CD8-positive, alpha-beta memory T cell (primary cell): ENCODE measurements at places on chromosomes 1 and 21.

DNA sequence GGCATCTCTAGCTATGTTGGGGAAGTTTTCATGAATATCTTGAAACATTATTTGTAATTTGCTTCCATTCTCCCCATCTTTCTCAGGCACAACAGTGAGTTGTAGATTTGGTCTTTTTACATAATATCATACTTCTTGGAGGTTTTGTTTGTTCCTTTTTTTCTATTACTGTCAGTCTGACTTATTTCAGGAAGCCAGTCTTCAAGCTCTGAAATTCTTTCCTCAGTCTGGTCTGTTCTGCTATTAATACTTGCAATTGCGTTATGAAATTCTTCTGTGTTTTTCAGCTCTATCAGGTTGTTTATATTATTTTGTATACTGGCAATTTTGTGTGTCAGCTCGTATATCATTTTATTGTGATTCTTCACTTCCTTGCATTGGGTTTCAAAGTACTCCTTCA lies 424.6 kb upstream of the PTBP2 start:
- DNase-seq, result no peak

- peak; percentile 59 for DNase-seq
Observed at GRCh38 chr1:192445839-192446489, 129.2 kb downstream of the RGS21 start.

DNA sequence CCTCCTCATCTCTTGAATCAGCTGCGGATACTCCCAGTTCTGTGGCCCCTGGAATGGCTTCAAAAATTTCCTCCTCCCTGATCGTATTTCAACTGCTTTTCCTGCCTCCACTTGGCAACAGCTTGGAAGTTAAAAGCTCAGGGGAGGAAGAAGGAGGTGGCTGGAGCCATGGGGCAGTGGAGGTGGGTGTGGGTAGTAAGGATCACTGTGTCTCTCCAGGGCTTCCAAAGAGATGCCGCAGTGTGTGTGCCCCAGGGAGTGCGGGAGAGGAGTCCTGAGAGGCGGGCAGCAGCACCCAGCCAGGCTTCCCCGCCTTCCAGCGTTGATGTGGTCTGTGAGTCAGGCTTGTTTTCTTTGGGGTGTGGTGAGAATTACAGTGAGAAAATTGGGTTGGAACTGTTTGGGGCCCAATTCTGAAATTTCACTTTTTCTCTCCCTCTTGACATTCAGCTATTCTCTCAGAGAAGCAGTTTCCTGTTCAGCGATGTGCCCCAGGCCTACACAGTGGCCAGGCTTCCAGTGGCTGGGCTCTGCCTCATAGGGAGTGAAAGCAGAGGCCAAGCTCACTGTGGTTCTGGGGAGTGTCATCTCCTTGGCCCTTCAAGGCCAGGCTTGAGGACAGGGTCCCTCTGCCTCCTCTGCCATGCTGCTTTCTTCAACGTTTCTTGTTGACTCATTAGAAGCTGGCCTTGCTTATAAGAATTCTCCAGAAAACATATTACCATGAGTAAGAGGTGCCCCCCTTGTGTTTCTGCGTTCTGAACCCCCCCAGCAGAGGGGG lies 69.0 kb downstream of the PGM1 start:
- DNase-seq, result no peak

- DNase-seq, result no peak
Observed at GRCh38 chr1:171351961-171352360, 38.0 kb downstream of the FMO4 start.

GRCh38 chr1:238119060-238119459 lies 228.3 kb upstream of the ZP4 start:
- DNase-seq, result no peak

- DNase-seq, result no peak
Observed at GRCh38 chr1:193629875-193630274, 443.5 kb upstream of the B3GALT2 start.

DNA sequence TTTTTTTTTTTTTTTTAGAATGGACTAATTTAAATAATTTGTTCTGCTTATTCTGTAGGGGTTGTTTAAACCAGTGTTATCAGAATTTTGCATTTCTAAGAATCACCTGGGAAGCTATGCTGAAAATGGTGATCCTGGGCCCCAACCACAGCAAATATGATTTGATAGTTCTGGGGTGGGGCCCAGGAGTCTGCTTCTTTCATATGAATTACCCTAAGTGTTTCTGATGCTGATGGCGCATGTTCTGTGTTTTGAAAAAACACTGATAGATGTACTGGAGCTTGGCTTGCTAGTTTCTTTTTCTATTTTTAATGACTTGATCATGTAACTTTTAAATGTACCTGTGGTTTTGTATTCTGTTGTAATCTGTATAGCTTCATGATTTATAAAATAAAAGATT lies 89.3 kb downstream of the CDC14A start:
- no peak for DNase-seq

DNA sequence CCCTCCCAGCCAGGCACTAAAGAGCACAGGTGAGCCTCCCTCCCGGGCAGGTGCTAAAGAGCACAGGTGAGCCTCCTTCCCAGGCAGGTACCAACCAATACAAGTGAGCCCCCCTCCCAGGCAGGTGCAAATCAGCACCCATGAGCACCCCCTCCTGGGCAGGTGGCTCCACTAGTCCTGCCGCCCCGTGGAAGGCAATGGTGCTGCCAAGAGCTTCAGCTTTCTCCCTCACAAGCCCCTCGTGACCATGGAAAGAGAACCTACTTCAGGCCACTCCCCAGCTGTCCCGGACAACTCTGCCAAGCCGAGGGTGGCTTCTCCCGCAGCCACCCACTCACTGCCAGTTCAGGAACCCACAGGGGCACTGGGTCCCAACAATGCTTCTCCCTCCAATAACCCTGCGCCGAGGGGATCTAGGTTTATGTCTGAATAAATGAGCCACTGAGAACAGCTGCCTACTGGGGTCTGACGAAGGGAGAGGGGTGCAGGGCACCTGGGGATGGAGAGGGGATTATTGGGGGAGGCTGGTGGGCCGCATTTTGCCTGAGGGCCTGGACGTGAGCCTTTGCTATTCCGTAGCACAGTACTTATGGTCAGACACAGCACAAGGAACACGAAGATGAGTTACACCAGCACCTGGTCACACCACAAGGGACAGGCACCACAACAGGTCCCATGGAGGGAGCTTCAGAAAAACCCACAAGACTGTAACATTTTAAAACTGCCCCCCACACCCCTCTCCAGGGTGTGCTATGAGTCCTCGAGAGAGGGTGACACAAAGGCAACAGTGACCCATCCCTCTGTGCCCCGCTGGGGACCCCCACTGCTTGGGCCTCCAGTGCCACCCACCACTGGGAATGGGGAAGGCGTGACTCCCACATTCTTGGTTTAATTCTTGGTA lies 46.3 kb downstream of the PRDM15 start:
- no peak for DNase-seq

GRCh38 chr1:9190234-9190633 lies 44.3 kb upstream of the H6PD start:
- DNase-seq, result no peak

DNA sequence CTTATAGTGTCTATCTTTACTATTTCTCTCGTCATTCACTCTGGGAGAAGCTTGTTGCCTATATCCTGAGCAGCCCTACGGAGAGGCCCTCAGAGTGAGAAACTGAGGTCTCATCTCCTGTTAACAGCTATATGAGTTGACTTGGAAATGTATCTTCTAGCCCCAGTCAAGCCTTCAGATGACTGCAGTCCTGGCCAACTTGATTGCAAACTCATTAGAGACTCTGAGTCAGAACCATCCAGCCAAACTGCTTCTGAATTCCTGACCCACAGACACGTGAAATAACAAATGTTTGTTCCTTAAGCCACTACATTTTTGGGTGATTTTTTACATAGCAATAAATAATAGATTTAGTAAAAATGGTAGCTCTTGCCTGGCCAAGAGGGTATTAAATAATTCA lies 3.9 kb upstream of the ZBED6 start:
- DNase-seq, result no peak

DNA sequence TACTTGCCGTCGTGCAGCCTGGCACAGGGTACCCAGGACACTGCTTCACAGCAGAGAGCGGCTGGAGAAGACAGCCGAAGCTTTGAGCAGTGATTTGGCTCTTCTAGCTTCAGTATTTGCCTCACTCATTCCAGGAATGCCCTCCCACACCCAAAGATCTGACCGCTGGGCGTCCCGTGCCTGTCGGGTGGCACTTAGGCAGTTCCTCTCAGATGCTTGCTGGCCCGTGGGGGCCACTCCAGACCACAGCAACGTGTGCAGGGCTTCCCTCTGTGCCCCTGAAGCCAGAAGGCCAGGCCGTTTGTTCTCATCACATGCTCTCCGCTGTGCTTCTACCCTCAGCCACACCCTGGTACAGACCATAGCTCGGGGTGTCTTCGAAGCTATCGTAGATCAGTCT lies 17.0 kb downstream of the RRP1B start:
- no peak for DNase-seq

GRCh38 chr1:236163463-236164153 lies 21.3 kb downstream of the GPR137B start:
- no peak for DNase-seq

- DNase-seq, result no peak
Observed at GRCh38 chr1:180982422-180982821, 40.2 kb downstream of the STX6 start.

GRCh38 chr1:177862916-177863315 lies 106.9 kb downstream of the SEC16B start:
- DNase-seq, result no peak

DNA sequence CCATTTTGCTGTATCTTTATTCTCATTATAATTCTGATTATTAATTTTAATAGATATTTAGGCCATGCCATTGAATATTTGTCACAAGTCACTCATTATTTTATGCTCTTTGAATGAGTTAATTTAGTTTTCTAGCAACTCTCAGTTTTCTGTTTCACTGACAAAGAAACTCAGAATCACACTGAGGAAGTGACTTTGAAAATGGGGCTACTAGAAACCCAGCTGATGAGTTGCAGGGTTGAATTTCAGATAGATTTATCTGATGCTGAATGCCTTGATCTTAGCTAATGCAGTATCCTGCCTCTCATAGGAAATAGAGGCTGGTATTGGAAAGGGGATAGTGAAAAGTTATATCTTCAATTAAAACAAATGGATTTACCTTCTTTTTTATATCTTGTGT lies 67.4 kb upstream of the PLA2G4A start:
- DNase-seq, result no peak

- no peak for DNase-seq
Observed at GRCh38 chr1:212109728-212110127, 74.2 kb downstream of the DTL start.

- no peak for DNase-seq
Observed at GRCh38 chr1:204852854-204853253, 17.8 kb upstream of the NFASC start.

GRCh38 chr1:11704194-11704529 lies 12.7 kb downstream of the DRAXIN start:
- no peak for DNase-seq

GRCh38 chr1:206575165-206575893 lies 36.9 kb downstream of the EIF2D start:
- peak; percentile 61 for DNase-seq

- no peak for DNase-seq
Observed at GRCh38 chr21:33088384-33088783, 18.4 kb downstream of the OLIG1 start.

DNA sequence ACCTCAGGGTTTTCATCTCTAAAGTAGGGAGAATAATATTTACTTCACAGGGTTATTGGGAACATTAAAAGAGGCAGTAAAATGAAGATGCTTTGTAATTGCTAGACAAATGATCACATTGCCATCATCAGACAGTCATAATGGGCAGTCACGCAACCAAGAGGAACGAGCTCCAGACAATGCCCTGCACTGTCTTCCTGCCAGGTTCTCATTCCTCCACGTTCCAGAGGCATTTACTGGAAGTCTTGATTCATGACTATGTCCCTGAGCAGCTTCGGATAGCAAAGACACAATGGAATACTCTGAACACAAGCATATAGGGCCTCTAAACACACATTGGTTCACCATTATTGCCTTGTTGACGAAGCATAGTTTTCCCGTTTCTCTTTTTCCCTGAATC lies 389.7 kb downstream of the NTNG1 start:
- DNase-seq, result no peak

GRCh38 chr1:62362061-62362917 lies 43.1 kb upstream of the KANK4 start:
- DNase-seq, result no peak

- DNase-seq, result no peak
Observed at GRCh38 chr1:222561656-222562055, 13.8 kb upstream of the HHIPL2 start.

- DNase-seq, result no peak
Observed at GRCh38 chr1:147736883-147737282, 23.5 kb downstream of the GJA5 start.

DNA sequence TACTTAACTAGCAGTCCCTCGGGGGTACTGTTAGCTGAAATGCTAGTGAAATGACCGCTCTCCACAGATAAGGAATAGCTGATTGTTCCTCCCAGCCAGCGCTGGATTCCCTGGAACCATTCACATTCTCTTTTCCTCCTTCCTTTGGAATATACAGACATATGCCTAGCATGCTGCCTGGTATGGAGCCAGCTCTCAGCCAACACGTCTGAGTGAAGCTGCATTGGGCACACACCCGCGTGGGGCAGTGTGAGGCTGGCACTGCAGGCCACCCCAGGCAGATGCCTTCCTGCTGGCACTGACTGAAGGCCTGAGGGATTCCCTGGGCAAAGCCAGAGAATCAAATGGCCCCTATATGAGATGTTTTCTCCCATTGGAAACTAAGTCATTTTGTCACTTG lies 66.7 kb downstream of the TLR5 start:
- no peak for DNase-seq

GRCh38 chr1:213623064-213623581 lies 364.6 kb upstream of the PROX1 start:
- DNase-seq, result no peak

GRCh38 chr1:223077247-223077833 lies 65.7 kb downstream of the TLR5 start:
- DNase-seq, result no peak

GRCh38 chr1:55060133-55060999 lies 21.0 kb downstream of the PCSK9 start:
- no peak for DNase-seq

GRCh38 chr21:27380303-27380702 lies 413.4 kb upstream of the ADAMTS5 start:
- no peak for DNase-seq

- DNase-seq, result no peak
Observed at GRCh38 chr1:15001317-15001915, 152.1 kb upstream of the TMEM51 start.

DNA sequence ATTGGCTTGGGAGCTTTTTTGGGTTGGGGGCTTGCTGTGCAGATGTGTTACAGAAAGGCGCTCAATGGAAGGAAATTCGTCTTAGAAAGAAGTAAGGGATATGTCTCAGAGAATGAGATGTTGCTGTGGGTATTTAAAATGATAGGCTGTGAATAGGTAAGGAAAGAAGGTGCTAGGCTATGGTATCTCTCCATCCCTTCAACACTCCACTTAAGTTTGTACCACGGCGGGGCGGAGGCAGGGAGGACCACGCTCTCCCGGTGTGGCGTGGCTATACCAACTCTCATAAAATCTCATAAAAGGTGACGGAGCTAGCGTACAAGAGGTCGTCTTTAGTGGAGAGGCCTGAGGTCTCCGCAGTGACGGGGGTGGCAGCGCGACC lies 305 bp upstream of the RPS6KC1 start:
- no peak for DNase-seq

GRCh38 chr1:156894711-156895454 lies 1.4 kb downstream of the PEAR1 start:
- no peak for DNase-seq
